Colonic mucosa (tissue), 4 donors: ENCODE measurements at places on chromosomes 5 and 9. TPM values are rescaled to one million over a fixed set of nuclear protein-coding genes. Genes with fewer than 3 reads are reported as not detected.
A peak's percentile ranks its signal among the peaks of the same experiment; 100 is the strongest.

GRCh38 chr5:140388052-140388451 lies 13.6 kb upstream of the ANKHD1 start:
- no peaks in the 10 kb centered on the region for H3K27me3 ChIP-seq
- no peaks in the 10 kb centered on the region for H3K36me3 ChIP-seq
- no peak overlapping the region for H3K27ac ChIP-seq
- no peak overlapping the region for H3K4me3 ChIP-seq

GRCh38 chr9:130242270-130243014 lies 23.1 kb upstream of the HMCN2 start:
- DNase-seq, result no peak
- no peak overlapping the region for H3K27ac ChIP-seq
- H3K27me3 ChIP-seq, result no peaks in the 10 kb centered on the region
- H3K4me3 ChIP-seq, result no peak overlapping the region
- H3K4me1 ChIP-seq, result no peaks in the 10 kb centered on the region

- H3K4me3 ChIP-seq, result no peak overlapping the region
- no peak overlapping the region for H3K27ac ChIP-seq
Observed at GRCh38 chr9:133523106-133523505, 1.7 kb downstream of the MYMK start.

GRCh38 chr5:67015541-67016191 lies 180.9 kb downstream of the CD180 start:
- no peaks in the 10 kb centered on the region for H3K36me3 ChIP-seq
- H3K27me3 ChIP-seq, result no peaks in the 10 kb centered on the region
- peak overlapping the region; percentile 54 for H3K27ac ChIP-seq
- no peak overlapping the region for H3K4me3 ChIP-seq
- no peaks in the 10 kb centered on the region for H3K4me1 ChIP-seq

GRCh38 chr5:144581044-144581443 lies 410.4 kb downstream of the KCTD16 start:
- no peaks in the 10 kb centered on the region for H3K27me3 ChIP-seq
- H3K36me3 ChIP-seq, result no peaks in the 10 kb centered on the region
- no peak for DNase-seq
- no peak overlapping the region for H3K4me3 ChIP-seq

DNA sequence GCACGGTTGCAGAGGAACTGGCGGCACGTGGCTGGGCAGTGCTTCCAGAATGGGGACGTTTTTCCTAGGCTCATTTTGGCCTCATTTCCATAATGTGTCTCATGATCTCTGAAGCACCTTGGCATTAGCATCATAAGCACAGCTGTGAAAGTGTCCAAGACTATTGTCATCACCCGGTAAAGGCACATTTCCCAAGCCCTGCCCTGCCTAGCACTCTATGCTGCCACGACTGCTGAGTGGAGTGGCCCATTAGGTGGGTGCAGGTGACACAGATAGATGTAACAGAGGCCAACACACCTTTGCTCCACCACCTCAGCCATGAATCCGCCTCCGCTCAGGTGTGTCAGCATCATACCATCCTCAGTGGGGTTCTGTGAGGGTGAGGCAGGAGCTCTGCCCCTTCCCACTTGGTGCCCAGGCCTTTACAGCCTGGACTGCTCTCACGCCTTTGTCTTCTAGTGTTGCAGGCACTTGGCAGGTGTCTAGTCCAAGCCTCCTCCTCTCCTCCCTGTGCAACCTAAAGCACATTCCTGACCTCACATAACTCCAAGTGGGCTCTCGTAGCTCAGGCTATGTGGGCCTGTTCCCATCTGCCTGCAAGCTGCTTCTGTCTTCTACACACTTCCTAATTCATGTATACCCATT lies 213.0 kb downstream of the FSTL4 start:
- no peaks in the 10 kb centered on the region for H3K4me1 ChIP-seq
- H3K4me3 ChIP-seq, result no peak overlapping the region
- H3K36me3 ChIP-seq, result no peaks in the 10 kb centered on the region
- no peak for DNase-seq
- no peak overlapping the region for H3K27ac ChIP-seq
- no peaks in the 10 kb centered on the region for H3K27me3 ChIP-seq

DNA sequence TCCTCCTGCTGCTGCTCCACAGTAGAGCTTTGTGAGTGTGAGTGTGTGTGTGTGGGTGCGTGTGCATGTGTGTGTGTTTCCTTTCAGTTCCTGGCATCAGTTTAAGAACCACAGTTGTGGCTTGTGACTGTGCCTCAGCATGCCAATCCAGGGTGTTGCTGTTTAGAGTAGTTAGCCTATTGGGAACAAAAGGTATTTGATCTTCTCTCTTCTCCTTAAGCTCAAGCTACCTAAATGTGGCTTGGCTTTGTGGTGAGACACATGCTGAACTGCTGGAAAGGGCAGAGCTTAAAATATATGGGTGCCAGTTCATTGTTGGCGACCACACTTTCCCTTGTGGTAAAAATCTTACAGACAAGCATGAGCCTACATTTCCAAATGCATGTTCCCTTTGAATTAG lies 116.6 kb upstream of the BNC2 start:
- no peaks in the 10 kb centered on the region for H3K4me1 ChIP-seq
- H3K27me3 ChIP-seq, result no peaks in the 10 kb centered on the region
- DNase-seq, result no peak
- no peak overlapping the region for H3K27ac ChIP-seq
- H3K4me3 ChIP-seq, result no peak overlapping the region
- H3K36me3 ChIP-seq, result no peaks in the 10 kb centered on the region

- H3K4me3 ChIP-seq, result no peak overlapping the region
- H3K4me1 ChIP-seq, result no peaks in the 10 kb centered on the region
- no peak for DNase-seq
Observed at GRCh38 chr5:42059778-42060464, 134.8 kb downstream of the FBXO4 start.

DNA sequence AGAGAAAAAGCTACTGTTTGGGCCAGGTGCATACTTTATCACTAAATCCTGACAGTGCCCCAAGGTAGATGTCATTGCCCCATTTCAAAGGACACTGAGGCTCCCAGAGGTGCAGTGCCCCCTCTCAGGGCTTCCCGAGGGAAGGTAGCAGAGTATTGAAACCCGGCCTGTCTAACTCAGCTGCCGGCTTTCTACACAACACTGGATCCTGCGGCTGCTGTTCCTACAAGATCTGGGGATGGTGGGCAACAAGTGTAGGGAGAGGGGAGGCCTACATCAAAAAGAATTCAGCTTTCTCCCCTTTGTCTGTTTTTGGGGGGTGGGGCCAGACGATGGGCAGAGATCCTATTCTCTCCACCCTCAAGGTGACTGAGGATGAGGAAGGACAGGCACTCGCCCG lies 200.8 kb downstream of the DAB2IP start:
- H3K4me1 ChIP-seq, result no peaks in the 10 kb centered on the region
- H3K27ac ChIP-seq, result no peak overlapping the region
- no peaks in the 10 kb centered on the region for H3K36me3 ChIP-seq
- no peak for DNase-seq
- no peaks in the 10 kb centered on the region for H3K27me3 ChIP-seq
- H3K4me3 ChIP-seq, result no peak overlapping the region

GRCh38 chr5:177596775-177597238 lies 3.1 kb upstream of the B4GALT7 start:
- DNase-seq, result no peak
- peaks cover 10% of the 10 kb centered on the region for H3K4me1 ChIP-seq
- H3K36me3 ChIP-seq, result peaks cover 34% of the 10 kb centered on the region
- H3K27ac ChIP-seq, result no peak overlapping the region

DNA sequence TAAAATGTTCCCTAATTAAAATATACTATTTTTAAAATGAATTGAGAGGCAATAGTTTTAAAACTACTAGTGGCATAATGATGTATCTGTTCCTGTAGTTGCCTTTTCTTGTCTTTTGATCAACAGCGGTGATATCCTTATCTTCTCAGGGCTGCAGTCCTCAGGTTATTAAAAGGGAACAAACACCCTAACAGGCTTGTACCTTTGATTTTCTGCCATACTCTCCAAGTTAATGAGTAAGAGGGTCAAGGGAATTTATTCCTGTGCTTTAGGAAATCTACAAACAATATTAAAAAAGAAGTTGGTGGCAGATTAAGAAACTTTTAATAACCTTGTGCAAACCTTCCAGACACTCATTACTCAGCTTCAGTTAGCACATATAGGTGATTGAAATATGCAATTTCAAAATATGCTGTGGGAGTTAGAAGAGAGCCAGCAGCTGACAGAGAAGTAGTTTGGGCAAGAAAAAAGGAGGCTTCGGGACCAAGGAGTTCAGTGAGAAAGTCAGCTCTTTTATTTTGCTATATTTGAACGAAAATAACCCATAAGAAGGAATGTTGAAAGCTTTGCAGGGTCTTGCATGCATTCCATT lies 81.0 kb upstream of the TLE4 start:
- no peaks in the 10 kb centered on the region for H3K36me3 ChIP-seq
- H3K4me1 ChIP-seq, result no peaks in the 10 kb centered on the region
- H3K27ac ChIP-seq, result no peak overlapping the region
- H3K27me3 ChIP-seq, result no peaks in the 10 kb centered on the region
- no peak overlapping the region for H3K4me3 ChIP-seq

DNA sequence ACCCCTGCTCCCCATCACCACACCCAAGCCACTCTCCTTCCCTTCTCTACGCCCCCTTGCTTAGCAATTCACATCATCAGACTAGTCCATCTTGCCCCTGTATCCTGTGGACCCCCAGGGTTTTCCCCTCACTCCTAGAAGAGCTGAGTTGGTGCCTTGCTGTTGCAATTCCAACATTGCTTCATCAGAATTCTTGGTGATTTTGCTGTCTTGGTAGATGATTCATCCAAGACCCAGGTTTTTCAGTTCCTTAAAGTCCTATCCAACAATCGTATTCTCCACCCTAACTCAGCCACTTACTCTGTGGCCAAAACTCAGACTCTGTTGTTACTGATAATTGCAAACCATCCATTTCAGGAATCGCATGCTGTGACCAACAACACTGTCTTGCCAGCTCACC lies 21.4 kb upstream of the CCNJL start:
- no peaks in the 10 kb centered on the region for H3K4me1 ChIP-seq
- H3K4me3 ChIP-seq, result no peak overlapping the region
- no peaks in the 10 kb centered on the region for H3K36me3 ChIP-seq

DNA sequence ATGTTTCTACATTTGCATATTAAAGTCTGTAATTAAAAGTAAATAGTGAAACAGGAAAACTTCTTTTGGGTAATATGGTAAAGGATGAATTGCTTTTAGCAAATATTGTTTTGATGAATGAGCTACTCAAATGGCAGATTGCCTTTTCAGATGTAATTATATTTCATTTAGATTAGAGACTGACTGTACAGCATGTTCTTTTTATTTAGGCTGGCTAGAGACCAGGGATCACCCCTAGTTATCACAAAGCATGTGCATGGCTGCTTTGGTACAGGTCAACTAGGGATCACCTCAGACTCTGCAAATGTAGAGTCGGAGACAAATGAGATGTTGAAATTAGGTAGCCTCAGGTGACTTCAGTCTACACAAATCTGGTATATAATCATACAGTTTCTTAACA lies 214.9 kb upstream of the SEMA6A start:
- DNase-seq, result no peak
- H3K4me1 ChIP-seq, result no peaks in the 10 kb centered on the region
- no peaks in the 10 kb centered on the region for H3K36me3 ChIP-seq
- H3K4me3 ChIP-seq, result no peak overlapping the region
- no peaks in the 10 kb centered on the region for H3K27me3 ChIP-seq
- no peak overlapping the region for H3K27ac ChIP-seq

DNA sequence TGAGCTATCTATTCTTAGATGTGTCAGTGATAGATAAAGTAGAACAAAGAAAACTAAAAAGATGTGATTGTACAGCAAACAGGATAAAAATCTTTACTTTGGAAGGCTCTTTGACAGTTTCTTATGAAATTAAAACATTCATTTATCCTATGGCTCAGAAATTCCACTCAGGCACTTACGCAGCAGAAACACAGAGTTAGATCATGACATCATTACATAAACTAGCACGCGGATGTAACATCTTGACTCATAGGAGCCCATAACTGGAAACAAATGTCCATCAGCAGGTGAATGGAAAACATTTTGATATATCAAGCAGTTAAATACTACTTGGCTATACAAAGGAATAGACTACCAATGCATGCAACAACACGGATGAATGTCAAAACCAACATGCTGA lies 45.3 kb downstream of the ICE1 start:
- no peaks in the 10 kb centered on the region for H3K27me3 ChIP-seq
- no peak overlapping the region for H3K4me3 ChIP-seq
- DNase-seq, result no peak
- H3K27ac ChIP-seq, result no peak overlapping the region
- no peaks in the 10 kb centered on the region for H3K4me1 ChIP-seq
- H3K36me3 ChIP-seq, result no peaks in the 10 kb centered on the region

DNA sequence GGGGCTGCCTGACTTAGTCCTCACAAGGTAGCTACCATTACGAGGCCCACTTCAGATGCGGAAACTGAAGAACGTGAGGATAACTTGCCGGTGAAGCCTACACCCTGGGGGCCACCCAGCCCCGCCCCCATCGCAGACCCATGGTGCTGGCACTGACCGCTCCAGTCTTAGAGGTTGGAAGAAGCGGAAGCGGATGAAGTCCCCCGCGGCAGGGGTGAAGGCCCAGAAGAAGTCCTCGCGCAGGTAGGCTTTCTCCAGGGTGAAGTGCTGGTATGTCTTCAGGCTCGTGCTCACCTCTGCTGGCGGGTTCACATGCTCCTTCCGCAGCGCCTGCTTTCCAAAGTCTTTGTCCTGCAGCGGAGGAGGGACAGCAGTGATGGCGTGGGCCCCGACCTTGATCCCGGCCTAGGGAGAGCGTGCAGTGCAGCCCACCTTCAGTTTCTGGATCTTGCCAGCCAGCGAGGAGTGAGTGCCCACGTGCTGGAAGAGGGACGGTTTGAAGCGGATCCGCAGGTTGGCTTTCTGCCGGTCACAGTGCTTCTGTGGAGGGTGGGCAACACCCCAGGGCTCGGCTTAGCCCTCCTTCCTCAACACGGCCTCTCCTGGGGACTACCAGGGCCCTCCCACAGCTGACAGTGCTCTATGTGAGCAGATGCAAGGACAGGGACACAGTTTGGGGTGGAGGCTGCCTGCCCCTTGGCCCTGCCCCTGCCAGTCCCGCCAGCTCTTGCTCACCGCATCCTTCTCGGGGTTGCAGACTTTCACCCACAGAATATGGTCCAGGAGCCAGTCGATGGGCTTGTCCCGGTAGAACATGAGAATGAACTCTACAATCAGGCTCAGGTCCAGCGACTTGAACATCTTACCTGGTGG lies 5.2 kb downstream of the LTC4S start:
- peaks cover 27% of the 10 kb centered on the region for H3K4me1 ChIP-seq
- DNase-seq, result no peak
- H3K36me3 ChIP-seq, result peaks cover 25% of the 10 kb centered on the region
- no peaks in the 10 kb centered on the region for H3K27me3 ChIP-seq

DNA sequence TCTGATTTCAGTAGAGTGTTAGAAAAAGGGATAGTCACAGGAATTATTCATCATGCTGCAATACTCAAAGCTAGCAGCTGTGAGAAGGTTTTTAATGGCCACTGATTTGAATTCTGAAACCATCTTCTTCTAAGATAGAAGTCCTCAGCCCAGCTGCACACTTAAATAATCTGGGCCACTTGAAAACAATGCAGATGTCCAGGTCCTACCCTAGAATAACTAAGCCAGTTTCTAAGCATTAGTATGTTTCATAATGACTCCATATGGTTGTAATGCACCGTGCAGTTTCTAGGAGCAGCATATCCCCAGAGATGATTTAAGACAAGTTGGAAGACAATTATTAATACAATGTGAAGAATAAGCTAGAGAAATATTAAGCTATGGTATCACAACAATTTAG lies 159.9 kb upstream of the FBXL17 start:
- no peaks in the 10 kb centered on the region for H3K27me3 ChIP-seq
- H3K36me3 ChIP-seq, result no peaks in the 10 kb centered on the region
- no peak for DNase-seq
- no peak overlapping the region for H3K27ac ChIP-seq

Gene NUTM2F
- total RNA-seq, result not detected

Gene HMHB1
- not detected for total RNA-seq

Gene ACTL7B
- total RNA-seq, result not detected

Gene EMB
- 6.1 TPM for total RNA-seq

Gene AGTPBP1
- 11.2 TPM for total RNA-seq

Gene TMEM174
- not detected for total RNA-seq

Gene RMRP
- total RNA-seq, result 26,785 TPM

Gene MSX2
- total RNA-seq, result 0.88 TPM
